Stimulated activated CD4-positive, alpha-beta T cell treated with anti-CD3 and anti-CD28 coated beads, Interleukin-1b, Interleukin-23, amount 100 ng/mL, for 1 hour (primary cell): ENCODE measurements at places on chromosomes 12 and 14.

DNA sequence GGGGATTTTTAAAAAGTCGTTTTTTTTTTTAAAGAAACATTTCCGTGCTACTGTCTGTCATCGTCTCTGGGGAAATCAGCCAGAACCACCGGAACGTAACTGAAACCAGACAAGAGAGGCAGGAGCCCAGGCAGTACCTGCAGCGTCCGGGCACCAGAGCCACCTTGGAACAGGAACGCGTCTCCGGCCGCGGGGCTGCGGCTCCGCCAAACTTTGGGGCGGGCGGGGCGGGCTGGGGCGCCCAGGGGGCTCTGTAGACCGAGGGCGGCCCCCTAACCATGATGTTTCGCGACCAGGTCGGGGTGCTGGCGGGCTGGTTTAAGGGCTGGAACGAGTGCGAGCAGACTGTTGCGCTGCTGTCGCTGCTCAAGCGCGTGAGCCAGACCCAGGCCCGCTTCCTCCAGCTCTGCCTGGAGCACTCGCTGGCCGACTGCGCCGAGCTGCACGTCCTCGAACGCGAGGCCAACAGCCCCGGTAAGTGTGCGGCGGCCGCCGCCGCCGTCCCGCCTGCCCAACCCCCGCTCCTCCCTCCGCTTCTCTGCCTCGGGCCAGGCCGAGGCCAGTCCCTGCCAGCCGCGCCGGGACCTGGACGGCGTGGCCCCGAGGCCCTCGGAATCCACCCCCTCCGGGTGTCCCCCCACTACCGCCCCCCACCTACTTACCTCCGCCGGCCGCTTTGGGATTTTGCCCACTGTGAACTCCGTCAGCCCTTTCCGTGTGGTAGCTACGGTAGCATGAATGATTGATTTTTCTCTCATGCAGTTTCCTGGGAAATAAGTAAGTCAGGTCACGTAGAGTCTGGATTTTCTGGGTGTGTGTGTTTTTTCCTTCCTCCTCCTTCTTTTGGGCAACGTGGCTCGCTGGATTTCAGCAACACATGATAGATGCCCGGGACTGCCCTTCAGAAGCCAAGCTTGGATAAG, 972 bp downstream of the SAMD4A start:
- DNase-seq, result no peak

GRCh38 chr14:99535448-99535847, 54.2 kb downstream of the CCNK start:
- DNase-seq, result no peak

- DNase-seq, result no peak
These were observed 13.2 kb upstream of the INF2 start for GRCh38 chr14:104676130-104676693.

DNA sequence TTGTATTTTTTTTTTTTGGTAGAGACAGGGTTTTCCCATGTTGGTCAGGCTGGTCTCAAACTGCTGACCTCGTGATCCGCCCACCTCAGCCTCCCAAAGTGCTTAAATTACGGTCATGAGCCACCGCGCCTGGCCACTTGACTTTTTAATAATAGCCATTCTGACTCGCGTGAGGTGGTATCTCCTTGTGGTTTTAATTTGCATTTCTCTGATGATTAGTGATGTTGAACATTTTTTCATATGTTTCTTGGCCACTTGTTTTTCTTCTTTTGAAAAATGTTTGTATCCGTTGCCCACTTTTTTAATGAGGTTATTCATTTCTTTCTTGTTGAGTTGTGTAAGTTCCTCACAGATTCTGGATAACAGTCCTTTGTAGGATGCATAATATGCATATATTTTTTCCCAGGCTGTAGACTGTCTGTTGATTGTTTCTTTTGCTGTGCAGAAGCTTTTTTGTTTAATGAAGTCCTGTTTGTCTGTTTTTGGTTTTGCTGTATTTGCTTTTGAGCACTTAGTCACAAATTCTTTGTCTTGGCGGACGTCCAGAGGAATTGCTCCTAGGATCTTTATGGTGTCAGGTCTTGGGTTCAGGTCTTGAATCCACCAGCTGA, 10.3 kb upstream of the PGAM5 start:
- no peak for DNase-seq

DNA sequence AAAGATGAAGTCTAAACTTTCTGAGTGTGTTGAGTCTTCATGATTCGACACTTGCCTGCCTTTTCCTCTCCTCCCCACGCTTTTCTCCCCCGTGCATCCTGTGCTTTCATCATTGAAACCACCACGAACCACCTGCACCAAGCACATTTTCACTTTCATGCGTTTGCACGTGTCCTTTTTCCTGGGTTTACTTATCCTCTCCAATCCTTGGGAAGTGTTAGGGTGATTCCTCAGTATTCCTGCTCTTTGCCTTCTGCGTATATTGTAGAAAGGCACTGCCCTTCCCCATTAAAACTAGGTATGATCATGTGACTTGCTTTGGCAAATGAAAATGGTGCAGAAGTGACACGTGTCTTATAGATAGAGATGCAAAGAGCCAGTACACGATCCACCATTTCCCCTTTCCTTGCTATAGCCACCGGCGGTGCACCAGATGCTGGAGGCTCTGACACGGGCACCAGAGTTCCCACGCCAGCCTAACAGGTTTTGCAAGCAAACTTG, 106.6 kb downstream of the BRMS1L start:
- no peak for DNase-seq

DNA sequence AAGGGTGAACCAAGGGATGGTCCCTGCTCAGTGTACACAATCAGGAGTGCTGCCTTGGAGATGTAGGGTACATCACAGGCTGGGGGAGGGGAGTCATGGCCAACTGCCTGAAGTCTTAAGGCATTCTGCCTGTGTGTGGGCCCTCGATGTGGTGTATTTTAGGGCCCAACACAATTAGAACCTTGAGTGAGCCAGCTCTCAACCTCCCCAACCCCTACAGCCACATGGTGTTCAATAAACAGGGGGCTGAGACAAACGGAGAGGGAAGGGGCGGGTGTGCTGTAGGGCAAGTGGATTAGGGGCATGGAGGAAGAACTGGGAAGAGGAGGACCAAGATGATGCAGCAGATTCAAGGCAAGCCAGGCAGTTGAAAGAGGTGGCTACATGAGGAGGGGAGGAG, 8.6 kb upstream of the CHD4 start:
- no peak for DNase-seq

DNA sequence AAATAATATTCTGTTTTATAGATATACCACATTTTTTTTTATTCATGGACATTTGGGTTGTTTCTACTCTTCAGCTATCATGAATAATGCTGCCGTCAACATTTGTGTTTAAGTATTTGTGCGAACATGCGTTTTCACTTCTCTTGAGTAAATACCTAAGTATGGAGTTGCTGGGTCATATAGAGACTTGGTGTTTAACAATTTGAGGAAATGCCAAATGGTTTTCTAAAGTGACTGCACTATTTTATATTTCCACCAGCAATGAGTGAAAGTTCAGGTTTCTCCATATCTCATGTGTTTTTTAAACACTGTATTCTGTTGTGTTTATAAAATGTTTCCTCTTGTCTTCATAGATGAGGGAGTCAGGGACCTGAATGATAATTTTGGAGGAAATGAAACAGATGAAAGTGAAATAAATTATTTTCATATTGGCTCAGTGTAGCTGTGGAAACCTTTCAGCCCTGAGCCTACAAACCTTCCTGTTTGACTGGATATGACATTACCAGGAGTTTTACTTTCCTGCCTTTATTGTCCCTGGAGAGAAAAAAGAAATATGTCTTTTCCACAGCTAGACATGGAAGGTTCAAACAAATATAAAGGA, 26.3 kb downstream of the DAAM1 start:
- no peak for DNase-seq

DNA sequence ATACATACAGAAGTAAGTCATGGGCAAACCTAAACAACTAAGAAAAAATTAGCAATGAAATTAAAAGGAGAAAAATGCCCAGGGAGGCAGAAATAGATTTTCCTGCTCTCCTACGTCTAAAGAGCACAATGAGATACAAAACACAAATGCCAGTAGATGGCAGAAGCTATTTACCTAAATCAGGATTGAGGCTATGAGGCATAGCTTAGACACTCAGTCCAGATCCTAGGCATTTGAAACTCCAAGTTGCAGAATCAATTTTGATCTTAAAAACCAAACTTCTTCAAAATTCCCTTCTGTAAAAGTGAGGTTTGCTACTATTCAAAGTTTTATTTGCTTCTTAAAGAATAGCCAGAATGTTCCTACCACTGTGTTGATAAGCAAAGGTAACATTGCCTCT, 368.6 kb downstream of the DAD1 start:
- DNase-seq, result no peak

- DNase-seq, result no peak
These were observed 98.1 kb downstream of the WIF1 start for GRCh38 chr12:65022960-65023359.

DNA sequence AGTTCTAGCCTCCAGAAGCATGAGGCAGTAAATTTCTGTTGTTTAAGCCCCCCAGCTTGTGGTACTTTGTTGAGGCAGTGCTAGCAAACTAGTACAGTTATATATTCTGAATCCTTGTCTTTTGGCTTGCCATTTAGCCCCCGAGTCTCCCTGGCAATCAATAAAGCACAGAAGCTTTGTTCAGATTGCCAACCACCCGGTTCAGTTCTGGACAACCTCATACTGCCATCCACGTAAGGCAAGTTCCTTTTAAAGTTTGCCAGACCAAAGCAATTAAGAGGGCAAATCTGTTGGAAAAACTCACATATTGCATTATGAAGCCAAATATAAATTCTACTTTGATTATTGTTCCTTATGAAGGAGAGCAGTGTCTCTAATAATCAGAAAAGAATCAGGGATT, 67.1 kb downstream of the RERG start:
- DNase-seq, result no peak

- DNase-seq, result no peak
These were observed 43.5 kb upstream of the PTPRQ start for GRCh38 chr12:80400571-80400991.

- DNase-seq, result no peak
These were observed 74.3 kb downstream of the RFLNA start for GRCh38 chr12:124369055-124369826.

DNA sequence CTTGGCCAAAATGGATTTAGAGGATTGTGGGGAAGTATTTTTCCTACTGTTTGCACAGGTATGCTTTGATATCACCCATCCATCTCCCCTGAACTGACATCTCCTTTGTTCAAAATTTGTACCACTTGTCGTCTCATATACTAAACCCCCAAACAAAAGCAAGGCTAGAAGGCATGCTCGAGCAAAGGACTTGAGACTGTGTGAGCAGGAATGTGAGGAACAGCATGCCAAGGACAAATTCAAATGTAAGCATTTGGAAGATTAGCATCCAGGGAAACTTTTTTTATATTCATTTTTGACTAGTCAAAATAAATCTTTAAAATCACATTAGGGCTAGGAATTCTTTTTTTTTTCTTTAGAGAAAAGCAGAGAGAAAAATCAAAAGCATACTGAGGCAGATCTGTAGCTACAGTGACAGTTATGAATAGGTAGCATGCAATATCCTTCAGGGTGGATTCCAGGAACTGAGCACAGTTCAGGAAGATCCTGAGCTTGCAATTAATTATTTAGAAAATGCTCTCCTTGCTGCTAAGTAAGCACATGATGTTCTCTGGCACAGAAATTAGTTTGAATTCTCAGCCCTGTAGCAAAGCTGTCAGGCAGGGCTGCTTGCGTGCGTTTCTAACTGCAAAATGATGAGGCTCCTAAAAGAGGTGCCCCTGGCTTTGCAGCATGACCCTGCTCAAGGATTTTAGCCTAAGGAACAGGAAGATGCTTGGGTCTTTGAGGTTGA, 327.7 kb downstream of the LRIG3 start:
- DNase-seq, result no peak

DNA sequence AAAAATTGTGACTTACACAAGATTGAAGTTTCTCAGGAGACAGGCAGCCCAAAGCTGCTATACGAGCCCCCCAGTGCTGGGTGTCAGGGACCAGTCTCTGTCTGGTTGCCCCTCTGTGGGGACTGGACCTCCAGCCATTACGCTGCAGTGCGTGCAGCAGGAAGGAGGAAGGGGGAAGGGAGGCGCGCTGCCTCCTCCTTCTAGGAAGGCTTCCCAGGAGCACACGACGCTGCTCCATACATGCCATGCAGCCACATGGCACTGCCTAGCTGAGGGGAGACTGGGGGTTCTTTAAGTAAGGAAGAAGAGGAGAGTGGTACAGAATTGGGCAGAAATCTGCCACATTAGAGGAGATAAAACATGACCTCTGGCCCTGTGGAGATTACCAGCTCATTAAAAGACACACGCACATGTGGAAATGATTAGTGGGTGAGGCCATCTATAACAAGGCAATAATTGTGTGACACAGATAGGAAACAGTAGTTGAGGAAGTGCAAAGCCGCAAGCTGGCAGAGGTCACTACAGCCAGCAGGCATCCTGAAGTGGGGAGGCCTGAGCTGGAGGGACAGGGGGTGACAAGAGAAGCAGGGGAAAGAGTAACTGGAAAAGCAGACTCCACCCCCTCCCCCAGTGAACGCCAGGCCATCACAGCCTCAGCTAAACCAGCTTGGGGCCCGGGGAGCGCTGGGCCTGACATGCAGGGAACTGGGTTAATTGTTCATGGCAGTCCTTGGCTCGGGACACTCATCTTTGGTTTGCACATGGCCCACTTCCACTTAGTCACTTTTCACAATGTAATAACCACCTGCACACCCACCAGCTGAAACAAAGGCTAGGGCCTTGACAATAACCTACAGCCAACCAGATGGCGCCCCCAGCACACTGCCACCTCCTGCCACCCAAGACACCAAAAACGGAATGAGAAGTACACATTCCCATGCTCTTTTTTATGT, 39.6 kb downstream of the CCDC88C start:
- no peak for DNase-seq

DNA sequence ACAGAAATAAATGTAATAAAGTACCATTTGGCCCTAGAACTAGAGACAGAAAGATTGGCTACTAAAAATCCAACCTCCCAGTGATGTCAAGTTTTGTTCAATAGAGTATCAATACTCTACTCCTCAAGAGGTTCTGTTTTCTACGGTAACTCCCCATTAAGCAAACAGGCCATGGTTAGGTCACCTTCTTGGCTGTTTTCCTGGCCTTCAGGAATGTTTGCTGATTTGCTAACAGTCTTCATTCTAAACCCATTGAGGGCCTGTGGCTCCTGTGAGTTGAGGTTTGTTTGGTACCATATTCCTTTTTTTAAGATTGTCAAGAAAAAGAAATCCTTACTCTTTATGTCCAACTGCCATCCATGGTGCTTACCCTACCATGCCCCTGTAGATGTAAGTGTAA, 1022.0 kb upstream of the TMEM132C start:
- DNase-seq, result no peak

DNA sequence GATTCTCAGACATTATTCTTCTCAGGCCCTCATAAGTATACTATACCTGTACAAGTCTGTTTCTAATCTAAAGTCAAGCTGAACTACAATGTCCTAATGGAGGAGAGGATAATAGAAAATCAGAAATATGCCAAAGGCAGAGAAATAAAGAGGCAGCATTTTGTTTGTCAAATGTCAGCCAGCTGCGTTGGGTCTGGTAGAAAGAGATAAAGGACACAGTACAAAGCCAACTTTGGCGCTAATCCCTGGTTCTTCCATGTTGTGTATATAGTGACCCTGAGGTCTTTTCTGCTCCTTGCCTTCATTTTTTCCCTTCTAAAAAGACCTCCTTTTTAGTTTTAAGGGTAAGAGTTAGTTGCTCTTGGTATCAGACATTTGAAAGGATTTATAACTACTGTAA, 103.1 kb downstream of the PRICKLE1 start:
- no peak for DNase-seq
